ENCODE measurements at places on chromosomes 2 and 18.

DNA sequence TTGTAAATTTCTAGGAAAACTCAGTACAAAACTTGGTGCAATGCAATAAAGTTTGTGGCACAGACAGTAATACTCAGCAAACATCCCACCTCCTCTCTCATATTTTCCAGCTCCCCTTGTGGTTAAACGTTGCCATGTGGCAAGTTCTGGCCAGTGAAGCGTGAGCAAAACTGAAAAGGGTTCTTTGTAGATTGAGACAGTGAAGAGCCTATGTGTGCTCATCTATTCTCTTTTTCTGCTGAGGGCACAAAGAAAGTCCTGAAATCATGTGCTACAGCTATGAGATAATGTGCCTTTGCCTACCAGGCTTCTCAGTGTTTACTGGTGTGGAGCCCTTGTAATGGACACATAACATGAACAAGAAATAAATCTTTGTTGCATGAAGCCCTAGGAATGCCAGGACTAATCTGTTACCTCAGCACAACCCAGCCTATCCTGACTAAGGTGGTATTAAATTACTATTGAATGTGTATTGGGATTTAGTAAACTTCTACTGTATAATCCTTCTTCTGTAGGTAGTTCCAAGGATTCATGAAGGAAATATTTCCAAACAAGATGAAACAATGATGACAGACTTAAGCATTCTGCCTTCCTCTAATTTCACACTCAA, 13.0 kb upstream of the TYMS start:
- DNase-seq: no peak

- no peak for DNase-seq
Observed at GRCh38 chr2:46284796-46285195, 12.4 kb upstream of the EPAS1 start.

- DNase-seq: peak; percentile 32
Observed at GRCh38 chr2:215979620-215980019, 33.7 kb downstream of the MREG start.

DNA sequence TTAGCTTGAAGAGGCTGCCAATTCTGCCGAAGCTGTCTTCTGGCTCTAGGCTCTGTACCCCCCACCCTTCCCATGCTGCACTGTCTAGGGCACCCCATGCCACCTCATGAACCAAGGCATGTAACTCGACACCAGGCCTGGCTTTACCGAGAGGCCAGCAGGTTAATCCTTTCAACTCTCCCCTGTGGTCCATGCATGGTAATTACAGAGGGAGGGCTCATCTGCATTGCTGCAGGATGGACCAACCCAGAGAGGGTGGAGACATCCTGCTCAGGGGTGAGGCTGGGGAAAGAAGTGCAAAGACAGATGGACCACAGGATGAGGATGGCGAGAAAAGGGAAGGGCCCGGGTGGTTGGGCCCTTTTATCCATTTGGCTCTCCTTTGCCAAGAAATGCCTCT, 65.8 kb downstream of the KCTD1 start:
- no peak for DNase-seq

GRCh38 chr2:65018141-65018582, 29.0 kb downstream of the SLC1A4 start:
- DNase-seq: no peak

Data from bronchial epithelial cell (primary cell).